ENCODE measurements at places on chromosomes 11 and 22.

GRCh38 chr11:108906826-108907225 is 242.0 kb downstream of the DDX10 start:
- no peak for DNase-seq

- DNase-seq = no peak
Measured at GRCh38 chr11:31884080-31884479, 73.0 kb upstream of the PAX6 start.

DNA sequence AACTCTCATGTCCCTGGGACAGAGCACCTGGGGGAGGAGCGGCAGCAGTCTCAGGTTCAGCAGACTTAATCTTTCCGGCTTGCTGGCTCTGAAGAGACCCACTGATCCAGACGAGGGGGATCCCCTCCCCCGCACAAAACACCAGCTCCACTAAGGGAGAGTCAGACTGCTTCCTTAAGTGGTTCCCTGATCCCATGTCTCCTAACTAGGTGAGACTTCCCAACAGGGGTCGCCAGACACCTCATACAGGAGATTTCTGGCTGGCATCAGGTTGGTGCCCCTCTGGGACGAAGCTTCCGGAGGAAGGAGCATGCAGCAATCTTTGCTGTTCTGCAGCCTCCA is 157.2 kb upstream of the TMEM45B start:
- no peak for DNase-seq

GRCh38 chr11:85912414-85912813 is 57.2 kb downstream of the CCDC83 start:
- DNase-seq = no peak

DNA sequence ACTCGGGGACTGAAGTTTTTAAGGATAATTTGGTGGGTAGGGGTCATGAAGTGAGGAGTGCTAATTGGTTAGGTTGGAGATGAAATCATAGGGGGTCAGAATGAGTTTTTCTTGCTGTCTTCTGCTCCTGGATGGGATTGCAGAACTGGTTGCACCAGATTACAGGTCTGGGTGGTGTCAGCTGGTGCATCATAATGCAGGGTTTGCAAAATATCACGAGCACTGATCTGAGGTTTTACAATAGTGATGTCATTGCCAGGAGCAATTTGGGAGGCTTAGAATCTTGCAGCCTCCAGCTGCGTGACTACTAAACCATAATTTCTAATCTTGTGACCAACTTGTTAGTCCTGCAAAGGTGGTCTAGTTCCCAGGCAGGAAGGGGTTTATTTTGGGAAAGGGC is 46.4 kb upstream of the CALCB start:
- no peak for DNase-seq

GRCh38 chr22:39173787-39174497 is 21.5 kb upstream of the CBX7 start:
- DNase-seq = no peak

DNA sequence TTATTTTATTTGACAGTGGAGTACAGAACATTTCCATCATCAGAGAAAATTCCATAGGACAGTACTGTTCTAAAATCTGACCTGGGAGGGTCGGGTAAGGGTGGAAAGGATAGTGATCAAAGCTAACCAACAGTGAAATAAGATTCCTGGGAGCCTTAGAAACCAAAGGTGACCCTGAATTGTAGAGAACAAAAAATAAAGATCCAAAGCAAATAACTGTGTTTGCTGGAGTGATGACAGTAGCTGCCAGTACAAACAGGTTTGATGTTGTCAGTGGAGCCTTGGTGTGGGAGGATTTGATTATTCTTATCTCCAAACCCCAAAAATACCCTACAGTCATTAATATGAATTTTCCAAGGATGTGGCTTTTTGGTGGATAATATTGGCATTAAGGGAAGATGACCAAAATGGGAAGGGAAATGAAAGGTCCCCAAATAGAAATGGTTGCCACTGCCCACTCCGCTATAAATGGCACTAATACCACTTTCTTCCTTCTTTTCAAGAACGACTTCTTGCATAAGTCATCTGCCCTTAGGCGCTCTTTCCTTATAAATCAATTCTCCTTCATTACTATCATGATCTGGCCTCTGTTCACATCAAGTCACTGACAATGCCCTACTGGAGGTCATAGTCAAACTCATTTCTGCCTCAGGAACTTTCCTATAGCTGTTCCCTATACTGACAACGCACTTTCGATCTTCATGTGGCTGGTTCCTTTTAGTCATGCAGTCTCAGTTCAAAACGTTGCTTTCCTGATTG is 44.4 kb downstream of the EHF start:
- DNase-seq = no peak

- DNase-seq = no peak
Measured at GRCh38 chr22:35154937-35155387, 89.0 kb downstream of the ISX start.

DNA sequence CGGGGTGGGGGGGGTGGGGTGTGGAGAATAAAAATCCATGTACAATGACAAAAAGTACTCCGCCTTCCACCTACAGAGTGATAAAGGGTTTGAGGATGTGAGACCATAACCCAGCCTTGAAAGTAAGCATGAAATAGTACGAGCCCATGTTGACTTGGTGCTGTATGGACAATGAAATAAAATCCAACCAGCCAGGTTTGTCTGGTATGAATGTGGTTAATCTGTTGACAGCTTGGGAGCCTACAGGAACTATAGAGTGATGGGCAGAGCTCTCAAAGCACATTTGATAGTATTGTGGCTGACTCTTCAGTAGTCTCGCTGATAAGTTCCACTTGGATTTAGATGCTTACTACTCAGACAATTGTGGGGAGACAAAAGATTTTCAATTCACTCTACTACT is 48.8 kb upstream of the CD44 start:
- no peak for DNase-seq

- no peak for DNase-seq
Measured at GRCh38 chr22:21051831-21052400, 6.2 kb downstream of the LRRC74B start.

DNA sequence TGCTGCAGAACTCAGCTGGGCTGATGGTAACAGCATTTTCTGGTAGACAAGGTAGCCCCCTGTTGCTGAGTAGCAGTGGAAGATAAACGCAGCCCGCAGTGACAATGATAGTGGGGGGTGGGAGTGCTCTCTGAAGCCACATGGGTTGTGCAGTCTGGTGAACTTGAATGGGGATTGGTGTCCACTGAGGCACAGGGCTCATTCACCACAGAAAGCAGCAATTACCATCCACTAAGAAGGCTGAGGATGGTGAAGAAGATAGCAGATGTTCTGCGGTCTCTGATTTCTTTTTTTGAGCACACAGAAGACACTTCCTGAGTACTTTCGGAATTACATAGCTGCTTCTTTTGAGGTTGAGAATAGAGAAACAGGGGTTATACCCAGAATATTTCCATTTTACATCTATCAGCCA is 150.3 kb downstream of the LRRC4C start:
- DNase-seq = no peak

- no peak for DNase-seq
Measured at GRCh38 chr11:26144911-26145310, 187.0 kb upstream of the ANO3 start.

DNA sequence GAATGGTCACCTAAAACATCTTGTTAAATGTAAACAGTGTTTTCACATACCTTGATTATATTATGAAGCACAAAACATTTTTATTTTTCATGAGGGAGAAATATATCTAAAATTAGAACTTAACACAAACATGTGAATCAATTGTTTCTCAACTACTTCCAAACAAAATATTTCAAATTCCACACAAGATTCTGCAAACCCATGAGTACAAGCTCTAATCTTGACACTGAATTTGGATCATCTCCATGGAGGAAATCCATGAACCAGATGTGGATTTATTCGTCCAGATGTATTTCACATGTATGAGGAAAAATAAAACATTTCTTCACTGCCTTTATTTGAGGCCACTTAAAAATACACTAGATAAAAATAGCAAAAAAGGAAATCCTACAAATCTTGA is 184.2 kb downstream of the SBF2 start:
- DNase-seq = no peak

- no peak for DNase-seq
Measured at GRCh38 chr22:43212434-43212952, 25.6 kb upstream of the TTLL12 start.

- DNase-seq = no peak
Measured at GRCh38 chr11:62553839-62554361, 7.3 kb upstream of the AHNAK start.
